ENCODE measurements at places on chromosomes 13 and 19.
A peak's percentile ranks its signal among the peaks of the same experiment; 100 is the strongest.

GRCh38 chr13:67281466-67281865, 51.3 kb upstream of the PCDH9 start:
- no peak for DNase-seq

DNA sequence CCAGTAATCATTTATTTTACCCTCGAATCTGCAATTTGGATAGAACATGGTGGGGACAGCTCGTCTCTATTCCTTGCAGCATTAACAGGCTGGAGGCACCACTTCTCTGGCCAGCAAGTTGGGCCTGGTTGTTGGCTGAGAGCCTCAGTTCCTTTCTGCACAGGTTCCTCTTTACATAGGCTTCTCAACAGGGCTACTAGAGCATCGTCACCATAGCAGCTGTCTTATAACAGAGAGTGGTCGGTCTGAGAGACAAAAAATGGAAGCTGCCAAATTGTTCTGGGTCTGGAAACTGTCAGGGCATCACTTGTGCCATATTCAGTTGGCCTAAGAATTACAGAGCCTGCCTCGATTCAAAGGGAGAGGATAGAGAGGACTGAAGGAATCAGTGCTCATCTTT, 86.7 kb downstream of the DNAJC15 start:
- no peak for DNase-seq

- DNase-seq, result no peak
Measured at GRCh38 chr13:107811233-107812013, 403.9 kb downstream of the LIG4 start.

DNA sequence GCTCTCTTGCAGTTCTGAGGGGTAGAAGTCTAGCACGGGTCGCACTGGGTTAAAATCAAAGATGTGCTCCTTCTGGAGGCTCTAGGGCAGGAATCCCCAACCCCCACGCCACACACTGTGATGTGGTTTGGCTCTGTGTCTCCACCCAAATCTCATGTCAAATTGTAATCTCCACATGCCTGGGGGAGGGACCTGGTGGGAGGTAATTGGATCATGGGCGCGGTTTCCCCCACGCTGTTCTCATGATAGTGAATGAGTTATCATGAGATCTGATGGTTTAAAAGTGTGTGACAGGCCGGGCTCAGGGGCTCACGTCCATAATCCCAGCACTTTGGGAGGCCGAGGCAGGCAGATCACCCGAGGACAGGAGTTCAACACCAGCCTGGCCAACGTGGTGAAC, 26.6 kb upstream of the CALM3 start:
- peak; percentile 29 for DNase-seq

DNA sequence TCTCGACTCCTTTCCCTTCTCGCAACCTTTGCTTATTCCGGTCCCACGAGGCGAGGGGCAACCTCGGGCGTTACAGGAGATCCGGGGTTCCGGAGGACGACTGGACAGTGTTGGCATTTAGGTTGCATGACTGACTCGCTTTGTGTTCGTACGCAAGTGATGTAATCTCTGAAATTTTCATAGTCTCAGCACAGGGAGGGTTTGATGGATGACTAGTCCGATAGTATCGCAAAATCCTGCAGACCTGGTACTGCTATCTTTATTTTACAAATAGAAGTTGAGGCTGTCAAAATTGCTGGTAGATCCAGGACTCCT, 342 bp downstream of the DDX49 start:
- DNase-seq, result no peak

DNA sequence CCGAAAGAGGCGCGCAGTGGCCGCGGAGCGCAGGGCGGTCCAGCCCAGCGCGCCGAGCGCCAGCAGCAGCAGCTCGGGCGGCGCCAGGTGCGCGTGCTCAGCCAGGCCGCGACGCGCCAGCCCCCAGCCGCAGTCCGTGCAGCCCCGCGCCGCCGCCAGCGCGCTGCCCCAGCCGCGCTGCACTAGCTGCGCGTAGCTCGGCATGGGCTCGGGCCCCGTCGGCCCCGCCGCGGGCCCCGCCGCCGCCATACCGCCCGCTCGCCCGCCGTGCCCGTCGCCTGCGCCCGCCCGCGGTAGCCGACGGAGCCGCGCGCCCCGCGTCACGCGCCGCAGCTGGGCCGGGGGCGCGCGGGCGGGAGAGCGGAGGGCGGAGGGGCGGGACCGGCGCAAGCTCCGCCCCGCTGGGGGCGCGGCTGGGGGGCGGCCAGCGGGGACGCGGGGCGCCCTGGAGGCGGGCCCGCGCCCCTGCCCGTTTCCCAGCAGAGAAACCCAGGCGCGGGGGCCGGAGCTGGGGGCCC, at the start of gene CERS1:
CERS1 (minus strand) TSS at position 335 of the 518 bp plus-strand sequence; CDS start at position 249, 86 bp downstream.
- peak; percentile 24 for DNase-seq

DNA sequence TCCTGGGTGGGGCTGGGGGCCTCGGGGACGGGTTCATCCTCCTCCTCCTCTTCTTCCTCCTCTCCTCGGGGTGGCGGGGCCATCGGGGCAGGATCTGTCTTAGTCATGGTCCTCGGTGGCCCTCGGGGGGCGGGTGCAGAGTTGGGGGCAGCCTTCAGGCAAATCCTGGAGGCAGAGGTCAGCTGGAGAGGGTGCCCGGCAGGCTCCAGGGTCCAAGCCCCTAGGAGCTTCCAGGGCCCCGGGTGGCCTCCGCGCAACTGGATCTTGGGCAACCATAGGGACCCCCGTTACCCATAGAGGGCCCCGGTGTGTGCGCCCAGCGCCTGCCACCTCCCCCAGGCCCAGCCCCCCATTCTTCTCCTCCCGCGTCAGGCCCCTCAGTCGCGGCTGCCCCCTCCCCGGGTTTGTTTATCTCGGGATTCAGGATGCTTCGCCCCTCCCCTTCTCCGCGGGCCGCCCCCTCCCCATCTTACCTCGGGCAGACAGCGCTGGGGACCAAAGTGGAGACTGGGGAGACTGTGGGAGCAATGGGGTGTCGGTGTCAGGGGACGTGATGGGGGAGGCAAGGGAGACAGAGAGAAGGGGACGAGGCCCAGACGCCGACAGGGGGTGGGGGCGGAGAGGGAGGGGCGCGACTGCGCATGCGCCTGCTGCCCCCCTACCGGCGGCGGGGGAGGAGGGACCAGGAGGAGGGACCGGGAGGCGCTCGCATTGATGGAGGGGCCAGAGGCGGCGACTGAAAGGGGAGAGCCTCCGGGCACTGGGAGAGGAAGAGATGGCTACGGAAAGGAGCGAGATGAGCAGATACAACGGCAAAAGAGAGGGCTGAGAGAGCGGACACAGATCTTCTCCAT, at the start of gene CLIP3:
CLIP3 (minus strand) TSS at position 623 of the 854 bp plus-strand sequence; CDS start at position 107, 516 bp downstream.
- peak; percentile 46 for DNase-seq

DNA sequence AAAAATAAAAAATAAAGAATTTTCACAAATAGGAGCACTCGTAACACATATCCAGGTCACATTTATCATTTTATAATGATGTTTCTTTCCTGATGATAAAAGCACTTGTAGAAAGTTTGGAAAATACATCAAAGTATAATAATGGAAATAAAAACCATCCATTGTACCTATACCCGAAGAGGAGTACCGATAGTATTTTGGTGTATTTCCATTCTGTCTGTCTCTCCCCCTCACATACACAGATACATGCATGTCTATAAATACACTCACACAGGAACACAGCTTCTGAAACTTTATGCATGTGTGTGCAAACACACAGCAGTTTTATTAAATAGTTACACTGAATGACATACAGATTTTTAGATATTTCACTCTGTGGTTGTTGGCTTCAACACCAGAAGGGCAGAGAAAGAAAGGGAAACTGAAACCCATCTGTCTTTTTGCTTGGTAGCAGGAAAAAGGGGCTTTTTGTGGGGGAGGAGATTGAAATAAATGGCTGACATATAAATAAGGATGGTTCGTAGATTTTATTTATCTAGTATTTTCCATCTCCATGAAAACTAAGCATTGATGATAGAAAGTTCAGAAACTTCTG, 114.8 kb downstream of the LRCH1 start:
- DNase-seq, result no peak

- DNase-seq, result peak; percentile 43
Measured at GRCh38 chr19:49149652-49150105, 5.5 kb downstream of the HRC start.

DNA sequence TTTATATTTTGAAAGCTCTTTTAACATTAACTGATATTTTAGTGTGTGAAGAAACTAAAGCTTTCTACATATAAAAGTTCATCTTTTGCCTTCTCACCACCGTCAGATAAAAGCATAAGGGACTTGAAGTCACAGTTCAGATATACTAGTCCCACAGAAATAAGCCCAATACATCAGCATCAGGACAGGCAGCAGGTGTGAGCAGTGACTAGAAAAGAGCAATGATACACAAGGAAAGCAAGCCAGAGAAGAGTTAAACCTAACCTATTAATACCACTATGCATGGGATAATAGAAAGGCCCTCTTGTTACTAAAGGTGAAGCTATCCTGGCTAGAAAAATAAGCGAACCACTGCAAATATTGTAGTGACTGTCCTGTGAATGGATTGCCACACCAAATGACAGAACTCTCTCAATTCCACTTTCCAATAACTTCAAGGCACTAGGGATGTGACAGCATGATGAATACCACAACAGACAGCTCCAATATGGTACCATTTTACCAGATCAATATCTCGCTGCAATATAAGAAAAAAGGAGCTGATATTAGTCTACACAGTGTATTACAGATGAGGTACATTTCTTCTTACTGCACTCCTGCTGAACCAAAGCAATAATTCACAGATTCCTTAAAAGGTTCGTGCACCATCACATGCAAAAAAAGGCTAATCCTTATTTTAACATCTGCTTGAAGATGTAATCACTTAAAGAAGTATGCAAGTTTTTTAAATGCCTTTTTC, 114.1 kb downstream of the DACH1 start:
- DNase-seq, result no peak

DNA sequence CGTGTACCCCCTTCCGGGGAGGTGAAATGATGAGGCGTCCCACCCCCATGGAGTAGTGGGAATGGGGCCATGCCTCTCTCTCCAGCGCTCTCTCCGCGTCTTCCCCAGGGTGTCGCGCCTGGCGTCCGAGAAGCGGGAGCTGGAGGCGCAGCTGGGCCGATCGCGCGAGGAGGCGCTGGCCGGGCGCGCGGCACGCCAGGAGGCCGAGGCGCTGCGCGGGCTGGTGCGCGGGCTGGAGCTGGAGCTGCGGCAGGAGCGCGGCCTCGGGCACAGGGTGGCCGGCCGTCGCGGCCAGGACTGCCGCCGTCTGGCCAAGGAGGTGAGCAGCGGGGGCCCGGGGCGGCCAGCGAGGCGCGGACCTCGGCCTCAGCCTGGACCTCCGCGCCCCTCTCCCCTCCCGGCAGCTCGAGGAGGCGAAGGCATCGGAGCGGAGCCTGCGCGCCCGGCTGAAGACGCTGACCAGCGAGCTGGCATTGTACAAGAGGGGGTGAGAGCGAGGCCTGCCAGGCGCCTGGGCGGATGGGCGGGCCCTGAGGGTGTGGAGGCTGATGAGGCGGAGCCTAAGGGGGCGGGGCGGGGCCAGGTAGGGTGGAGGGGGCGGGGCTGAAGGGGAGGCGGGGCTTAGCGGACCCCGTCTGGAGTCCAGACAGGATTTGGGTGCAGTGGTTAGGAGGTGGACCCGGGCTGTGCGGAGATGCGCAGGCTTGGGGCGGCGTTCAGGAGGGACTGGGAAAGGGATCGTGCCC, 7.7 kb downstream of the PGLYRP1 start:
- peak; percentile 62 for DNase-seq

- DNase-seq, result peak; percentile 79
Measured at GRCh38 chr19:37991841-37992248, 84.8 kb downstream of the SIPA1L3 start.

DNA sequence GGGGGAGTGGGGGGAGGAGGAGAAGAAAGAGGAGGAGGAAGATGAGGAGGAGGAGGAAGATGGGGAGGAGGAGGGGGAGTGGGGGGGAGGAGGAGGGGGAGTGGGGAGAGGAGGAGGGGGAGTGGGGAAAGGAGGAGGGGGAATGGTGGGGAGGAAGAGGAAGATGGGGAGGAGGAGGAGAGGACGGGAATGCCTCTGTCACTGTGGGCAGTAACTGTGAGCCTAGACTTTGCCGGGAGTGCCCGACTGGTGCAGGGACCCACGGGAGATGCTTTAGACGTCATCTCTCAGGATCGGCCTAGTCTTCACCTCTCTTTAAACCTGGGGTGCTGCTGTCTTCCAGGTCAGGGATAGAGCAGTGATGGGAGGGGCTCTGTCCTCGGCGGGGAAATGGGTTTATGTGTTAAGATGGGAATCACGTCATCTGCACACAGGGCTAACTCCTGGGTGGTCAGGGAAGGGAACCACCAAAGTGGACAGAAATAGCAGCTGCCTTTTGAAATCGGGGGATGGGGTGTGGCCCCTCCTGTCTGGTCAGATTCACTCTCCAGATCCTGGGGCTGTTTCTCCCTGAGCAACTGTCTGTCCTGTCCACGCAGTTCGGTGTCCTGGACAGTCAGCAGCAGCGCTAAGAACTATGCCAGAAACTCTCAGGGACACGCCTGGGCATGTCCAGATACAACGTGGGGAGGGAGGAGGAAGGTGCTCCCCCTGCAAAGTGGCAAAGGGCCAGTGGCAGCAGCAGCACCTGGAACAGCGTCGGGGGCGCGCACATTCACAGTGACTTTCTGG, 26.9 kb downstream of the GAS6 start:
- DNase-seq, result peak; percentile 86

DNA sequence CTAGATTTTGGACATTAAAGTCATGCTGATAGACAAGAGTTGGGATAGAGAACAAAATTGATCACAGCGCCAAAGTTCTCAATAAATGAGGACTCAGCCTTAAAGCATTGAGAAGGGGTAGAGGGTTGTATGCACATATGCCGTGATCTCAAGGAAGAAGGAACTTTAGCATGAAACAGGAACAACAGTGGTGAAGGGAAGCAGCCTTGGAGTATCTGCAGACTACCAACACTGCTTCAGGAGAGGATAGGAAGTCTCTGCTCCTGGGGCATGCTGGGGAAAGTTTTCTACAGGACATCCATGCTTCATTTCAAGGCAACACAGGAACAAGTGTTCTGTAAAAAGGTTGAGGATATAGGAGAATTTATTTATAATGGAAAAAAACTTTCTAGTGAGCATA, 111.9 kb upstream of the MLNR start:
- DNase-seq, result no peak

DNA sequence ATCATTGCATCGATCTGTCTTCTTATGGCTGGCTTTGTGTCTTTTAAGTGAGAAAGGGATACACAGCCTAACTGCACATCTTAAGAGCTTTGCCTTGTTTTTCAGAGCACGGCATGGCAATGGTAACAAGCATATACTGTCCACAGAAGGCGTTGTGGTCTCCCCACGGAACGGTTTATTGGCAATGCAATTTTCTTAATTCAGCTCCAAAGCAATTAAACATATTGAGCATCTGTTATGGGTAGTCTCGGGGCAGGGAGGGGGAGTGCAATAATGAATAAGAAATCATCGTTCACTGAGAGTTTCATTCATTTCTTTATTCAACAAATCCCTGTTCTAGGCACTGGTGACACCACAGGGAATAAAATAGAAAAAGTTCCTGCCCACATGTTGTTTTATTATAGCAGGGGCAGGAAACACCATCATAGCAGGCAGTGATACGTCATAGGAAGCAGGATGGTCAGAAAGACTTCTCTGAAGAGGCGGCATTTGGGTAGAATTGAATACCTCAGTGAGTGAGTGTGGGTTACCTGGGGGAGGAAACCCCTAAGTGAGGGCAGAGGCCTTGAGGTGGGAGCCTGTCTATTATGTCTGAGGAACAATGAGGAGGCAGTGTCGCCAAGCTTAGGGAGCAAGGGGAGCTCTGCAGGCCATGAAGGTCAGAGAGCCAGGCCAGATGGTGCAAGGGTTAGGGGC, 185.7 kb upstream of the KL start:
- no peak for DNase-seq

Data from NCI-H226 (cell line).